A549 treated with AZD2906 at 1 μM for 4 hours (cell line): ENCODE measurements at places on chromosomes 13 and 19. TPM values are rescaled to one million over a fixed set of nuclear protein-coding genes. Genes with fewer than 3 reads are reported as not detected.

The CRX gene
- total RNA-seq, result not detected in 5 replicates

The LYL1 gene
- total RNA-seq, result 0.72 to 1.0 TPM (median 0.85 TPM) in 5 replicates

The ZNF99 gene
- total RNA-seq, result not detected in 5 replicates

The AMER2 gene
- not detected in 5 replicates for total RNA-seq

The IGFL2 gene
- 0.37 to 0.86 TPM (median 0.56 TPM) in 5 replicates for total RNA-seq

The MUC16 gene
- total RNA-seq, result 0.02 to 0.03 TPM (median 0.02 TPM) in 5 replicates

The RINL gene
- 2.0 to 3.0 TPM (median 2.4 TPM) in 5 replicates for total RNA-seq

The ITGBL1 gene
- 0.97 to 2.0 TPM (median 1.8 TPM) in 5 replicates for total RNA-seq

The CEACAM3 gene
- total RNA-seq, result not detected in 5 replicates

The CDX2 gene
- total RNA-seq, result 0.64 to 1.1 TPM (median 0.76 TPM) in 5 replicates

The UHRF1 gene
- 44.4 to 48.8 TPM (median 44.5 TPM) in 5 replicates for total RNA-seq

The GDF15 gene
- 10.6 to 23.6 TPM (median 18.0 TPM) in 5 replicates for total RNA-seq

The CABP5 gene
- total RNA-seq, result not detected in 5 replicates

The APOE gene
- 10.6 to 22.1 TPM (median 14.8 TPM) in 5 replicates for total RNA-seq

The SIGLEC8 gene
- not detected in 5 replicates for total RNA-seq

The COX7A1 gene
- not detected in 5 replicates for total RNA-seq

The GAPDHS gene
- total RNA-seq, result 0.08 to 0.14 TPM (median 0.10 TPM) in 5 replicates

The LRG1 gene
- total RNA-seq, result 0.06 to 0.20 TPM (median 0.11 TPM) in 5 replicates

The CATSPERD gene
- total RNA-seq, result not detected in 5 replicates
